ENCODE measurements at places on chromosomes 5 and 9.

DNA sequence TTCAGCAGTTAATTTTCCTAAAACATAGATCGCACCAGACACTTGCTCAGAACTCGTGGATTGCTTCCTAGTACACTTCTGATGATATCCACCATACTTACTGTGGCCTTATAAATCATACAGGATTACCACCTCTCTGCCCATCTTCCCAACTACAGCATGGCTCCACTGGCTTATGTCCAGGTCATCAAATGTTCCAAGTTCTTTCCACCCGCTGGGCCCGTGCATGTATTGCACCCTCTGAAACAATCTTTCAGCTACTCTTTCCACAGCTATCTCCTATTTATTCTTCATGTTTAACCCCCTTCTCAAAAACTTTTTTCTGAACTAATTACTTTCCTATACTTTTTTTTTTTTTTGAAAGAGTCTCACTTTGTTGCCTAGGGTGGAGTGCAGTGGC, 18.5 kb downstream of the FBXW2 start:
- no peak for DNase-seq

- DNase-seq, result no peak
Observed at GRCh38 chr9:134991808-134992754, 74.4 kb upstream of the FCN1 start.

- no peak for DNase-seq
Observed at GRCh38 chr9:94811074-94811473, 84.6 kb downstream of the AOPEP start.

GRCh38 chr5:158502686-158503085, 597.0 kb downstream of the EBF1 start:
- no peak for DNase-seq

DNA sequence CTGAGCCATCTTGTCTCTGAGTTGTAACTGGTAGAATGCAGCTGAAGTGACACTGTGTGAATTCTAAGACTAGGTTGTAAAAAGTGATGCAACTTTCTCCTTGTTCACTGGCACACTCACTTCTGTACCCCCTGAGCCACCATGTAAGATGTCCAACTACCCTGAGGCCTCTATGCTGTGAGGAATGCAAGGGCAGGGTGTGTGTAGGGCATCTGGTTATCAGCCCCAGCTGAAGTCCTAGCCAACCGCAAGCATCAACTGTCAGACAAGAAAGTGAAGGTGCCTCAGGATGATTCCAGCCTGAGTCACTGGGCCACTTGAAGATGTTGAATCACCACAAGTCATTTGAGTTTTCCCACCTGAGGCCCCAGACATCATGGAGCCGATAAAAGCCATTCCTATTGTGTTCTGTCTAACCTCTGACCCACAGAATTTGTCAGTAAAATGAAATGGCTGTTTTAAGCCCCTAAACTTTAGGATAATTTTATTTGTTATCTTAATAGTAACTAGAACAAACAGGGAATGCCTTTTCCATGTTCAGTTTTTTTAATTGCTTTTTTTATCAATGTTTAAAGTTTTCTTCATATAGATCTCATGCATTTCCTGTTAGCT, 18.7 kb upstream of the RHOBTB3 start:
- DNase-seq, result no peak

DNA sequence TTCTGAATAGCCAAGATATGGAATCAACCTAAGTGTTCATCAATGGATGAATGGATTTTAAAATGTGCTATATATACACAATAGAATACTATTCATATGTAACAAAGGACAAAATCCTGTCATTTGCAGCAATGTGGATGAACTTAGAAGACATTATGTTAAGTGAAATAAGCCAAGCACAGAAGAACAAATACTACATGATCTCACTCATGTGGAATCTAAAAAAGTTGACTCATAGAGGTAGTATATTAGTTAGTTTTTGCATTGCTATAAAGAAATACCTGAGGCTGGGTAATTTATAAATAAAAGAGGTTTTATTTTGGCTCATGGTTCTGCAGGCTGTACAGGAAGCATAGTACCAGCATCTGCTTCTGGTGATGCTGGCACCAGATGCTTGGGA, 8.1 kb downstream of the CATSPER3 start:
- no peak for DNase-seq

DNA sequence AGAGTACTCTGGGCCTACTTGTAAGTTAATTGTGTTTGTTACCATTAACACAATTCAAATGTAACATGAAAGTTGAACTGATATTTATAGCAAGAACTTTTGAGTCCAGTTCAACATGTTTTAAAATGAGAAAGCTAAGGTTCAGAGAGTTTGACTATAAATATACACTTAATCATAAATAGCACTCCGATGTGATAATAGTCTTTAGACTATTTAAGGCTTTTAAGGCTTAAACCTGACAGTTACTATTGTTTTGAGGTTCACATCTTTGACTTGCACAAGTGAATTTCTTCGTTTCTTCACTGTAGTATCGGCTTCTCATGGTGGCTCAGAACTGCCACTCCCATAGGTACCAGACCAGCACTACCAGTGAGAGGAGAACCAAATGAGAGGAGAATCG, 42.4 kb downstream of the ZNF608 start:
- DNase-seq, result no peak

- no peak for DNase-seq
Observed at GRCh38 chr5:141646026-141646425, 5.2 kb downstream of the FCHSD1 start.

DNA sequence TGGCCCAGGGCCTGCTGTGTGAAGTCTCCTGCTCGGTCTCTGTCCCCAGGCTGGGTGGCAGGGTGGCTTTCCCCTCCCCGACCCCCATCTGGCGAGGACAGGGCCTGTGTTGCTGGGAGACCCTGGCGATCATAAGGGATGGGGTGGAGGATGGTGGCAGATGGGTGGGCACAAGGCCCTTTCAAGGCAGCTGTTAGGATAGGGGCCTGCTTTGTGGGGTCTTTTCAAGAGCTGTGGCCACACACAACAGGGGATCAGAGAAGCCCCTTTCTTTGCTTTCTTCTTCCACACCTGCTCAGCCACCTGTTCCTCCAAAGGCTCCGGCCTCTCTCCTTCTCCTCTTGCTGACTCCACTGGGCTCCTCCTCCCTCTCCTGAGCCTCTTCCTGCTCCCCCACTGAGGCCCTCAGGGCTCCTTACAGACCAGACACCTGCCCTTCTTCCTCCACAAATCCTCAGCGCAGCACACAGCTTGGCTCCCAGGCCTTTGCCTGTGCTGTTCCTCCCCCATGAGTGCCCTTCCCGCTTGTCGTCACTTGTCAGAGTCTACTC, 15.0 kb upstream of the NEURL1B start:
- no peak for DNase-seq

- DNase-seq, result peak; percentile 17
Observed at GRCh38 chr9:98168941-98169488, 23.4 kb downstream of the CORO2A start.

DNA sequence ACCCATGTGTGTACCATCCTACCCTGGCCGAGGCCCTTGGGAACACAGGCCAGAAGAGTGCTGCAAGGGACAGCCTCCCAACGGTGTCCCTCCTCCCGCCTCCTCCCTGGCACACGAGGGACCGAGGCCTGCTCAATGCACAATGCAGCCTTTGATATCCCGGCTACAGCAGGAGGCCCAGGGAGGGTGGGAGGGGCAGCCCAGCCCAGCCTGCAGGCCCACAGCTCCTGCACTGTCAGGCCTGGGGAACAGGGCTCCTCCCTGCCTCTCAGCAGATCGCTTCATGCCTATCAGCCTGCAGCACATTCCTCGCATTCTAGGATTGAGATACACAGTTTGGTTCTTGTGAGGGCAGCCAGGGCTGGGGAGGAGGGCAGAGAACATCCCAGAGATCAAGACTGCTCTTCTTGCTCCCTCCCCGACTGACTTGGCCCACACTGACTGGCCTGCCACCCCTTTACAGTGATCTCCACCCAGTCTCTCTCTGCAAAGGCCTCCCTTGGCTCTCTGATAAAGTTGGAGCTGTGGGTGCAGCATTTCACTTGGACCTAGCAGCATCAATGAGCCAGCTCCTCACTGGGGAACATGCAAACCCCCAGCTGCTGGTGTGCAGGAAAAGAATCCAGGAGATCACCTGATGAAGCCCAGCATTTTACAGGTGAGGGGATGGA, at the start of gene SH3TC2:
SH3TC2 (minus strand) TSS at position 46 of the 671 bp plus-strand sequence; CDS start at position 6, 40 bp downstream.
- no peak for DNase-seq

Data from activated CD4-positive, alpha-beta T cell treated with anti-CD3 and anti-CD28 coated beads, Interleukin-2, amount 50 U/mL, for 1 hour (primary cell).